ENCODE measurements at places on chromosomes 7 and 10.
A peak's percentile ranks its signal among the peaks of the same experiment; 100 is the strongest.

- no peak for DNase-seq
These were observed 9.0 kb upstream of the PIP4K2A start for GRCh38 chr10:22723343-22723779.

GRCh38 chr7:92020636-92021035 lies 80.0 kb downstream of the AKAP9 start:
- DNase-seq: no peak

DNA sequence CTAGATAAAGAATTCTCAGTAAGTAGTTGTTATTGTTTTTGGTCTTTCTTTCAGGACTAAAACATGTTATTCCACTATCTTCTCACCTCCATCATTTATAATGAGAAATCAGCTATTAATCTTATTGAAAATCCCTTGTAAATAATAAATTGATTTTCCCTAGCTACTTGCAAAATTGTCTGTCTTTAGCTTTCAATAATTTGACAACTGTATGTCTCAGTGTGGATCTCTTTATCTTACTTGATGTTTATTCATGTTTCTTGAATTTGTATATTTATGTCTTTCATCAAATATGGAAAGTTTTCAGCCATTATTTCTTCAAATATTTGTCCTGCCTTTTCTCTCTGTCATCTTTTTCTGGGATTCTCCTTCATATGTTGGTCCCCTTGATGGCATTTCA lies 117.1 kb upstream of the ANTXRL start:
- DNase-seq: no peak

DNA sequence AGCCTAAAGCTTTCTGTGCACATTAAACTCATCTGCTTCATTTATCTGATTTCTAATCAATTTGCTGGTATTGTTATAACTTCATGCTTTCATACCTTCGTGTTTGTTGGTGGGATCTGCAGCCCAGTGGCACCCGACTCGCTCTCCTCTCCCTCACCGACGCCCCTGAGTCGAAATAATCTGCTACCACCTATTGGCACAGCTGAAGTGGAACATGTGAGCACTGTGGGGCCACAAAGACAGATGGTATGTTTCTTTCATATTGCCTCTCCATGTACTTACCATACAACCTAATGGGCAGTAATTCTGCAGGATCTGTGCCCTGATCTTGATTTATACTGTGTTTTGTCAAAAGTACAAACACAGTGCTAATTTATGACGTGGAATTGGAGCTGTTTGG lies 12.4 kb downstream of the DNAJC9 start:
- DNase-seq: no peak

DNA sequence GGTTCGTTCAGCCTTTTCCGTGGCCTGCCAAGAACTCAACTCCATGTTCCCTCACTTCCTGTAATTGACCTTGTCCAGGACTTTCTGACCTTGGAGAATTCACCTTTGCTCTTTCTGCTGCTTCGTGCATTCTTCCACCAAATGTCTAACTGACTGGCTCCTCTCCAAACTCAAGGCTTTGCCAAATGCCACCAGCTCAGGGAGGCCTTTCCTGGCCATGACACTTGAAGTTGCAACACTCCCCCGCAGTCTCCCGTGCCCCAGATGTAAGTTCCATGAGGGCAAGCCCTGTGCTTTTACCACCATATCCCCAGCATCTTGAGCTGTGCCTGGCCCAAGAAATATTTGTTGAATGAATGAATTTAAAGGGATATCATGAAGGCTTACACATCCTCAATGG lies 238.4 kb downstream of the ARHGAP21 start:
- no peak for DNase-seq

DNA sequence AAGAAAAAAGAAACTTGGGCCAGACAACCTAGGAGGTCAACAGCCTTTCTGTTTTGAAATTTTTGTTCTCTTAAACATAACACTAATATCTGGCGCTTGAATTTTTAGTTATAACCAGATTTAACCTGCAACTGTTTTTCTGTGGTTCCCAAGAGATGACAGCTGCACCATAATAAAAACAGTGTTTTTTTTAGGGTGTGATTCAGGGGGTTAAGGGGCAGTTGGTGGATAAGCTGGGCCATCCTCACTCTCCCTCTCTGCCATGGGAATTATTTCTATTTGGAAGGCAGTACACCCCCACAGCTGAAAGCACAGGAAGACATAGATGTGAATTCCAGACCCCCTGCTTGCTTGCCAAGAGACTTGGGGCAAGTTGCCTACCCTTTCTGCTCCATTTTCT lies 20.1 kb upstream of the TM9SF3 start:
- no peak for DNase-seq

DNA sequence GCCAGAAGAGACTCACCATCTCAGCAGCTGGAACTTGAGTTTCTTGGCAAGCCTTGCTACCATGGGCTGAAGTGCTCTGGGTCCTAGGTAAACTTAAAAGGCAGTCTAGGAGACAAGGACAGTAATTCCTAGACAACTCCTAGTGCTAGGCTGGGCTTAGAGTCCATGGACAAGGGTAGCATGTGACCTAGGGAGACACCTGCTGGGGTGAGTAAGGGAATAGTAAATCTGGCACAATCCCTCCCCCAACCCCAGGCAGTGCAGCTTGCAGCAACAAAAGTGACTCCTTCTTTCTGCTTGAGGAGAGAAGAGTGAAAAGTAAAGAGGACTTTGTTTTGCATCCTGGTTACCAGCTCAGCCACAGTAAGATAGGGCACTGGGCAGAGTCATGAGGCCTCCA lies 316.5 kb upstream of the IMMP2L start:
- DNase-seq: no peak

GRCh38 chr7:100372256-100372655 lies 1.0 kb upstream of the PILRA start:
- DNase-seq: peak; percentile 37

DNA sequence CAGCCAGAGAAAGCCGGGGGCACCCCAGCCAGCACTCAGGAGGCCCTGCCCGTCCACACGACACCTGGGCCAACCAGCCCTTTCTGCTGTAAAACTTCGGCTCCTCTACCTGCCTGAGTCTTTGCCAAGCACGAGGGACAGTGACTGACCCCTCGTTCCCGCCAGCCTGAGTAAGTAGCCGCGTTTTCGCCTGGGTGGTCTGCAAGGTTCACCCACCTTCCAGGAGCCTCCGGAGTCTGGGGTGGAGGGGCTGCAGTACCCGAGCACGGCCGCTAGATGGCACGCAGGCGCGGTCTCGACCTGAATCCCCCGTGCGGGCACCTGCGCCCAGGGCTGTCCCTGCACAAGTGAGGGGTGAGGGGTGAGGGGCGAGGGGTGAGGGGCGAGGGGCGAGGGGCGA lies 192.7 kb downstream of the PTPRN2 start:
- DNase-seq: peak; percentile 33

- DNase-seq: no peak
These were observed 18.3 kb downstream of the UNC5B start for GRCh38 chr10:71230656-71231025.

DNA sequence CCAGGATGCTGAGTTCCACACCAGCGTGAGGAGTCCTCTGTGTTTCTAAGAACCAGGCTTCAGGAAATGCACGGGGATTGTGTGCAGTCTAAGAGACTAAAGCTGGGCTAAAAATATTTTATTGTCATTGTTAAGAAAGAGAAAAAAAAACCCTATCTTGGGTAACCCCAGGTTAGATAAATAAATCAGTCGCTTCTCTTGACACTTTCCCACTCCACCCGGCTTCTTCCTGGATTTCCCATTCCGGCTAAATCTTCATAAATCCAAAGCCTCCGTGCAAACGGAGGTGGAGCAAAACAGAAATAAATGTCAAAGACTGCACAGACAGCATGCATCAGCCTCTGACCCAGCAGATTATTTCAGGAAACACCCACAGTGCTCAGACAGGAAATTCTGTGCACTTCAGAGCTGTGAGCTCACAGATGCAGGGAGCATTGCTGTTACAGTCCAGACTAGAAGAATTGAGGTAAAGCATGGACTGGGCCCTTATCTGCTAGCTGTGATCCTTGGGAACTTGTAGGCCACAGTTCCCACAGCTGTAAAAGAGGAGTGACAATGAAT lies 44.8 kb upstream of the GRID1 start:
- DNase-seq: peak; percentile 60

DNA sequence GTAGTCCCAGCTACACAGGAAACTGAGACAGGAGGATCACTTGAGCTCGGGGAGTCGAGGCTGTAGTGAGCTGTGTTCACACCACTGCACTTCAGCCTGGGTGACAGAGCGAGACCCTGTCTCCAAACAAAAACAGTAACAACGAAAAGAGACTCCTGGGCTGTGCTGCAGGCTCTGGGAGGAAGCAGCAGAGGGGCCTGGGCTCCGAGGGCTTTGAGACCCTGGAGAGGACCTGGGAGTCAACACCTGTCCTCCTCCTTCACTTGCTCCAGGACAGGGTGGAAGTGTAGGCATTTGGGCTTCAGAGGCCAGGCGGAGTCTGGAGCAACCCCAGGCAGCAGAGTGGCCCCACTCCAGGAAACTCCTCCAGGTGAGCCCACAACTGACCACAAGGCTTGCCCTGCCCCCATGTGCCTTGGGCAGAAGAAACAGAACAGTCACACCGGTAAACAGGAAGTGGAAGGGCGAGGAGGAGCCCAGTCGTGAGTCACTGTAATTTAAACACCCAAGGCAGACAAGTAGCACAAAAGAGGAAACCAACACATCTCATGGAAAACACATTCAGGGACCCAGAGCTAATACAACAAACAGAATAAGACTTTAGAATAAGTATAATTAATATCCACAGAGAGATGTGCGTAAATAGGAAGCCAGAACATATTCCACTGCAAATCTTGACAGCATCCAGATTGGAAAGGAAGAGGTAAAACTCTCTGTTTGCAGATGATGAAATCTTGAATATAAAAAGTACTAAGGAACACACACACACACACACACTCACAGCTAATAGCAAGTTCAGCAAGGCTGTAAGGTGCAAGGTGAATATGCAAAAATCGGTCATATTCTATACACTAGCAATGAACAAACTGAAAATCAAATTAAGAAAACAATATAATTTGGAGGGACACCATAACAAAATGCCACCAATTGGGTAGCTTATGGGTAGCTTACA lies 20.5 kb upstream of the RASGEF1A start:
- peak; percentile 64 for DNase-seq

DNA sequence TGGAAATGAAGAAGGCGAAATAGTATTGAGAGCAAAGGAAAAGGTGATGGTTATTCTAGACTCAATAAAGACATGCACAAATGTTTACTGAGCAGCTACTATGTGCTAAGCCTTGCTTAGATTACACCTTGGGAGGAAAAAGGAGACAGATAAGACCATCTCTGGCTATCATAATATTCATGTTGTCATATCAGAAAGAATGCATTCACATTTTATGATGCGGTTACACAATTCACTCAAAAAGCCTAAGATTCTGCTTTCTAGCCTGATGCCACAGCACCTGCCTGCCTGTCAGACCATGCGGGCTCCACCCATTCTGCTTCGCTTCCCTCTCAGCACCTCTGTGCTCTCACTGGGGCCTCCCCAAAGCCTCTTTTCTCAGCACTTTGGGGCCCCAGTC lies 100.9 kb downstream of the JCAD start:
- no peak for DNase-seq

DNA sequence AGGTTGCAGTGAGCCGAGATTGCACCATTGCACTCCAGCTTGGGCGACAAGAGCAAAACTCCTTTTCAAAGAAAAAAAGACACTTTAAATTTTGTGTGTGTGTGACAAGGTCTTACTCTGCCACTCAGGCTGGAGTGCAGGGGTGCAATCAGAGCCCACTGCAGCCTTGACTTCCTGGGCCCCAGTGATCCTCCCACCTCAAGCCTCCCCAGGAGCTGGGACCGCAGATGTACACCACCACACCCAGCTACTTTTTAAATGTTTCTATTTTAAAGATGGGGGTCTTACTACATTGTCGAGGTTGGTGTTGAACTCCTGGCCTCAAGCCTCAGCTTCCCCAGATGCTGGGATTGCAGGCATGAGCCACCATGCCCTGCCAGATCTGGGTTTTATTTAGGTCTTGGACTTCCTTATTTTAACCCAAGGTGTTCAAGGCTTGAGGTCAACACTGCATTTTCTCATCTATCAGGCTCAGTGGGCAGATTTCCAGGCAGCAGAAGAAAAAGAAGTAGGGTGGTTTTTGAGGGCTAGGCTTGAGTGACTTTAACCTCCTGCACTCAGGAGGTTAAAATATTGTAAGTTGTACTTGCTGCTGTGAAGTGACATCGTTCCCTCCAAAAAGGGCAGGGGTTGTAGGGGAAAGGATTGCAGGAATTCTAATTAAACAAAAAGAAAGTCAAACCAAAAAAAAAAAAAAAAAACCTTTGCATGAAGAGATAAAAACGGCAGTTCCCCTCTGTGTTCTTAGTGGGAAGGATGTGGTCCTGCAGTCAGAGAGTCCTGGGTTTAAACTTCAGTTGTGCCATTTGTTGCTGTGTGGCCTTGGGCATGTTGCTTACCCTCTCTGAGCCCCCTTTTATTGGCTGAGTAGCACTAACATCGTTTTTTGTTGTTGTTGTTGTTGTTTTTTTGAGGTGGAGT lies 71.5 kb downstream of the CARD11 start:
- no peak for DNase-seq

- peak; percentile 43 for DNase-seq
These were observed 30.1 kb downstream of the NUDCD3 start for GRCh38 chr7:44460325-44460724.

GRCh38 chr7:95471071-95471470 lies 14.7 kb upstream of the ASB4 start:
- DNase-seq: no peak

GRCh38 chr7:14457568-14458453 lies 444.7 kb downstream of the DGKB start:
- peak; percentile 72 for DNase-seq

- DNase-seq: no peak
These were observed 43.4 kb upstream of the ELMO1 start for GRCh38 chr7:37491919-37492694.

- DNase-seq: no peak
These were observed 8.8 kb upstream of the C10orf71 start for GRCh38 chr10:49290131-49290530.

DNA sequence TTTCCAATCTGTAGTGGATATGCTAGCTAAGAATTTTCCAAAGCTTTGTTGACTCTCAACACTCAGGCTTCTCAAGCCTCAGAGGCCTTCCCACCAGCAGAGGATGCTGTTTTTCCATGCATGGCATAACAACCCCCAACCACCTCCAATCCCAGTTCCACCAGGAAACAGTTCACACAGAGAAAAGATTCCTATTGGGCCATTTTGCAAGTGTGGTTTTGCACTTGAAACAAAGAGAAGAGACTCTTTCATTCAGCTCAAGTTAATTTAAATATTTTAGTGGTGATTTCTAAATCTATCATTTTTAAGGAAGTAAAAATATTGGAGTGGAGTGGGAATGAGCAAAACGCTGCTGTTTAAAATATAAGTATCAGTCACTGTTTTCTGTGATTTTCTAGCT lies 105.6 kb upstream of the COL1A2 start:
- no peak for DNase-seq

DNA sequence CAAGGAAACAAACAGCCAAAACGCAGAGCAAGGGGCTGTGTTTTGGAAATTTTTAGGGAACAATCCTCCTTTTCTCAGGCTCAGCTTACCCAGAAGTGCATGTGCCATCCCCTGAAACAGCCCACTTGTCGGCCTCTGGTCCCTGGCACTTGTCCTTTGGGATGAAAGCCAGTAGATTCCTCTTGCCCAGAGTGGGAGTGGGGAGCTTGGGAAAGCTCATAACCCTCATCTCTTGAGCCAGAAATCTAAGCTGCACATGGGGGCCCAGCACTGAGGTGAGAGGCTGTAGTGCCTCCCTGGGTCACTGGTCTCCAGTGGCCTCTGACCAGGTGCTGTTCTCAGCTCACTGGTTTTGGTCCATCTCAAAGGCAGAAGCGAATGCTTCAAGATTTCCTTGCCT lies 150.3 kb downstream of the RNF216 start:
- DNase-seq: no peak
